ENCODE measurements at places on chromosomes 13 and 19. TPM values are rescaled to one million over a fixed set of nuclear protein-coding genes. Genes with fewer than 3 reads are reported as not detected.

Gene EVI5L
- 47.7 TPM for total RNA-seq

Gene SCGB2B2
- 0.41 TPM for total RNA-seq

Gene ACER1
- total RNA-seq: not detected

Gene SYNE4
- not detected for total RNA-seq

Gene URAD
- not detected for total RNA-seq

Gene DLL3
- 13.9 TPM for total RNA-seq

Gene KLK14
- total RNA-seq: not detected

Gene THSD1
- 12.2 TPM for total RNA-seq

Gene GRIN3B
- under 0.01 TPM for total RNA-seq

Gene C19orf85
- total RNA-seq: not detected

Gene CEACAM7
- not detected for total RNA-seq

Gene CSNK1G2
- total RNA-seq: 41.6 TPM

Gene ZNF132
- total RNA-seq: 15.9 TPM

Gene PCP2
- total RNA-seq: not detected

Gene TIMM44
- 26.9 TPM for total RNA-seq

Gene CCDC70
- total RNA-seq: not detected

Gene FLT3LG
- 0.41 TPM for total RNA-seq

Gene WASF3
- total RNA-seq: 20.4 TPM

Gene RUBCNL
- total RNA-seq: 3.3 TPM

Gene PRRG2
- 0.41 TPM for total RNA-seq

Gene FAM124A
- 8.6 TPM for total RNA-seq

Gene ALOX5AP
- 2.0 TPM for total RNA-seq

Gene LGI4
- 9.0 TPM for total RNA-seq

Gene PRR20B
- total RNA-seq: not detected

Gene ZIC5
- 1.6 TPM for total RNA-seq

Gene IFNL1
- total RNA-seq: not detected

Gene LRP3
- total RNA-seq: 93.8 TPM

Gene CYP4F2
- total RNA-seq: not detected

Gene PLVAP
- total RNA-seq: under 0.01 TPM

Gene RFPL4A
- not detected for total RNA-seq

Gene ZNF534
- total RNA-seq: 3.3 TPM

Gene SPACA6
- 3.7 TPM for total RNA-seq

Gene SULT2B1
- total RNA-seq: 0.82 TPM

Gene MISP
- total RNA-seq: 0.41 TPM

Gene PSG5
- total RNA-seq: not detected

Gene TRAPPC5
- total RNA-seq: 15.5 TPM

Gene CACNA1A
- total RNA-seq: 39.5 TPM

Gene KLK7
- total RNA-seq: not detected

Gene SLC6A16
- total RNA-seq: not detected

Gene CABP5
- total RNA-seq: not detected

Gene MBNL2
- 26.5 TPM for total RNA-seq
